ENCODE measurements at places on chromosomes 1 and 21.

GRCh38 chr1:156721535-156721934 lies 6.7 kb upstream of the METTL25B start:
- no peak for DNase-seq

GRCh38 chr1:50659107-50659662 lies 235.9 kb upstream of the DMRTA2 start:
- no peak for DNase-seq

GRCh38 chr1:40742363-40743061 lies 41.1 kb upstream of the KCNQ4 start:
- no peak for DNase-seq

DNA sequence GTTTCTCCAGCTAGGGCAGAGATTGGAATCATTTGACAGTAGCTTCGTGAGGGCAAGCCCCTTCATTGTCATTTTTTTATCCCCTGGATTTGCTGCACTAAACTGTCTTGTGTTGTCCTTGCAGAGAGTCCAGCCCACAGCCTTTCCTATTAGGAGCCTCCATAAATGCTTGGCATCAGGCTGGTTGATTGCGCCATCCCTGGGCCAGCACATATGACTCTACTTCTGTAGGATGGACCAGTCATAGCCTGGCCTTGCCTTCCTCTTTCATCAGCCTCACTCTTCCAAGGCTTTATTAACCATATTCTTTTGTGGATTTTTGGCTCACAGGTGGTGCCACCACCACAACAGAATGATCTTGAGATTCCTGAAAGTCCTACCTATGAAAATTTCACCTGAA lies 31.4 kb downstream of the LY9 start:
- DNase-seq: no peak

DNA sequence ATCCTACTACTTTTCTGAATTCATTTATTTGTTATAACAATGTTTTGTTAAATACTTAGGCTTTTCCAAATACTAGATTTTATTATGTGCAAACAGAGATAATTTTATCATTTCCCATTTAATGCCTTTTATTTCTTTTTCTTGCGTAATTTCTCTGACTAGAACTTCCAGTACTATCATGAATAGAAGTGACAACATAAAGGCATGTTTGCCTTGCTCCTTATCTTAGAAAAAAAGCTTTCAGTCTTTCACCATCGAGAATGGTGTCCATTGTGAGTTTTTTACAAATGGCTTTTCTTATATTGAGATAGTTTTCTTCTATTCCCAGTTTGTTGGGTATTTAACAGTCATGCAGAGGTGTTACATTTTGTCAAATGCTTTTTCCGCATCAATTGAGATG lies 453.1 kb upstream of the ZP4 start:
- DNase-seq: no peak

Data from COLO829 (cell line).